Hippocampal formation (tissue), 2 donors: ENCODE measurements at places on chromosomes 7 and 10.
A peak's percentile ranks its signal among the peaks of the same experiment; 100 is the strongest.

DNA sequence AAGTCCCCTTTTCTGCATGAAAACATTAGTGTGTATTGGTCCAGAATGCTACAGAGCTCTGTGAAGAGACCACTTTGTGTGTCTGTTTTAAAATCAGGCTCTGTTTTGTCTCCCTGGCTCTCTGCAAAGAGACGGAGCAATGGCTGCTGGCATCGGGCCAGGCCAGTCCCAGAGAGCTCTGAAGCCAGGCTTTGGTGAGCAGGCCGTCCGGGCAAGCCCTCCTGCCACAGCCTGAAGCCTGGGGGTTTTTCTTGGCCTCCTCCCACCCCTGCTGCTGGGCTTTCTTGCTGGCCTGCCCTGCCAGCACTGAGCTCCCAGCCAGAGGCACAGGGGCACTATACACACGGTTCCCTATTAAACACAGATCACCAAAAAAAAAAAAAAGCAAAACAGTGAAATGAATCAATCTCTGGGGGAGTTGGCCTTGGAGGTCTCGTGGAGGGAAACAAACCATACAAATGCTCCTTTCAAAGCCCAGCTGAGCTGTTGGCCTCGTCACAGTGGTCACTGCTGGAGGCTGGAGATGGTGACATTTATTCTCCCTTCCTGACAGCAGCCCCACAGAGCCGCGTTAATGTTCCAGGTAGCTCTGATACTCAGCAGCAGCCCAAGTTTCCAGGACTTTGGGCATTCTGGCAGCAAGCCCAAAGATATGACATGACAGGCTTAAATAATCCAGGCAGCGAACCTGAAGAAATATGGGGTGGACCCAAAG, 237.2 kb downstream of the TCF7L2 start:
- DNase-seq = peak; percentile 48

DNA sequence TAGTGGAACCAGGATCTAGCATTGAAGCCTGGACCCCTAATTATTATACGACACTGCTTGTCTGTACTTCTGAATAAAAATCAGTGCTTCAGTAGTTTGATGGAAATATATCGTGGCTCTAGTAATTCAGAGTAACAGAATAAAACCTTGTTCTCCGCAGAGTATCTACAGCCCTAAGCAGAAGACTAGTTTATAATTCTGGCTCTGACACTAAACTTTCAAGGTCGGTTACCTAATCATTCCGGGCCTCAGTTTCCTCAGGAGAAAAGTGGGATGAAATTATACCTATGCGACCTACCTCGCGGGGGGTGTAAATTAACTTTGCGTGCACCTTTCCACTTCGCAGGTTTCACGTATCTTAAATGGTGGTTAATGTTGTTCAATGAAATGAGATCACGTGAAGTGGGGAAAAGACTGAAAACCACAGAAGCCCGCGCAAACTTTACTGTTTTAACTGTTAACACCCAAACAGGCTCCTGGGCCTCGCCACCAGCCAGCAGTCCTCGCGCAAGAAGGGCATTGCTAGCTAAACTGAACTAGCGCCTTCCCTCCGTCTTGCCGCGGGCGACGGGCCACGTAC, 615 bp downstream of the THAP5 start:
- DNase-seq = no peak

DNA sequence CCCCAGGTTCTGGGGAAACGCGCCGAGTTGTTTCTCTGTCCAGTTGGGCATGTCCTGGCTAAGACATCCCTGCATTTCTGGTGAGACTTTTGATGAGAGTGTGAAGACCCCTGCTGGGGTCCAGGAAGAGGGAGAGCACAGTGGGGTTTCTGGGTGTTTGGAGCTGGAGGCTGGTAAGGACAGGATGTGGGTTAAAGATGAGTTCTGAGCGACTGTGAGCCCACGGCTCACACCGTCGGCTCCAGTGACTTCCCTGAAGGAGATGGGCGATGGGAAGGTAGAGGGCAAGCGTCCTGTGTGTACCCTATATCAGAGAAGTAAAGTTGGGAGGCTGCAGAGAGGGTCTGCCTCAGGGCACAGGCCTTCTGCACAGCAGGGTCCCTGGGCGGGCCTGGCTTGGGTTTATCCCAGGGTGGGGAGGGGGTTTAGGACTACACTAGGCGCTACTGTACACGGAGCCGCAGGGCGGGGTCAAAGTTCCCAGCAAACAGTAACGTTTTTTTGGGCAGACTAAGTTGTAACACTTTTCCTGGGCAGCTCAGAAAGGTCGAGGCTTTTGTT, 3.6 kb downstream of the EMX2 start:
- DNase-seq = no peak

- DNase-seq = no peak
These were observed 44.0 kb downstream of the CAPZA2 start for GRCh38 chr7:116906391-116906790.

GRCh38 chr10:76479103-76479790, 1047.8 kb downstream of the LRMDA start:
- no peak for DNase-seq

DNA sequence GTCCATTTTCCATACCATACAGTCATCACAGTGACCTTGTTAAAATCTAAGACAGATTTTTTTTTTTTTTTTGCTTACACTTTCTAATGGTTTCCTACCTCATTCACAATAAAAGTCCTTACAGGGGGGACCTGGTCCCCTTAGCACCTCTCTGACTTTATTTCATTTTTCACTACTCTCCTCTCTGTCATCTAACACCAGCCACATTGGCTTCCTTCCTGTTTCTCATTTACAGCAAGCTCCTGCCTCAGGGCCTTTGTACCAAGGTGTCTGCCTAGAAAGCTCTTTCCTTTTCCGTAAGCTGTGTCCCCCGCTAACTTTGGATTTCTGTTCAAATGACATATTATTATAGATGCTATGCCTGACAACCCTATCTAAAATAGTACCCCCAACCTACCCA, 27.7 kb downstream of the CC2D2B start:
- DNase-seq = no peak

- no peak for DNase-seq
These were observed 67.2 kb downstream of the COBL start for GRCh38 chr7:51249187-51249945.

DNA sequence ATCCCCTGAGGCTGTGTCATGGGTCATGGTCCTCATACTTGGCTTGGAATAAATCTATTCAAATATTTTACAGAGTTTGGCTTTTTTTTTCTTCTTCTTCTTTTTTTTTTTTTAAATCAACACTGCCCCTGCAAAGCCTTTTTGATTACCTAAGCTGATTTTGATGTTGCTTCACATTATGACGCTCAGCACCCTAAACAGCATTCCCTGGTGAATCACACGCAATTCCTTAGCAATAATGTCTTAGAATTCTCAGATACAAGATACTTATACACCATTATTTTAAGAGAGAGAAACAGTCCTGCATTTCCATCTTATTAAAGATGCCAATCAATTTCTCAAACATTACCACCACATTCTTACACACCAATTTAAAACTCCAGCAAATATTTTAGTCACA, 323.7 kb upstream of the IGFBP3 start:
- no peak for DNase-seq

DNA sequence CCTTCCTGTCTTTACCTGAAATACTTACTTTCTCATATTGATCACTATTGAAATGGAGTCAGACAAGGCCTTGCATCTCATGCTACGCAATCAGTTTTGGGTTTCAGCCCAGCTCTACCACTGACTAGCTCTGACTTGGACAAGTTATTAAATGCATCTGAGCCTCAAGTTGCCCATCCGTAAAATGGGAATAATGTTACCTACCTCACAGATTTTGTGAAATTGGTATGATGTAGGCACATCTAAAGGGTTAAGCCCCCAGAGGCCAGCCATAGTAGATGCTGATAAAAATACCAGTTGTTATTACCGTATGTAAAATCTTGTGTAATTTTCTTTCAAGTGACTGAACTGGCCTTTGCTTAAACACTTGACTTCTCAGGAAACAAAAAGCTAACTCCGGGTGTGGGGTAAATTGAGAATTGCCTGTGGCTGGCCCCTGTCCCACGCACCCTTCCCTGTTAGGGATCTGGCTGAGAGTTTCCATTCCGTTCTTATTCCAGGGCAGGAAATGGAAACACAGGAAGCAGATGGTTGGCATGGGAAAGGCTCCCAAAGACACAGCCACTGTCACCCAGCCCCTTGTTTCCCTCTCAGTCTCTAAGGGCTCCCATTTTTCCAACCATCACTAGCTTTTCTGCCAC, 7.5 kb downstream of the DUSP5 start:
- no peak for DNase-seq

- DNase-seq = no peak
These were observed 43.1 kb upstream of the CASD1 start for GRCh38 chr7:94466516-94466915.

DNA sequence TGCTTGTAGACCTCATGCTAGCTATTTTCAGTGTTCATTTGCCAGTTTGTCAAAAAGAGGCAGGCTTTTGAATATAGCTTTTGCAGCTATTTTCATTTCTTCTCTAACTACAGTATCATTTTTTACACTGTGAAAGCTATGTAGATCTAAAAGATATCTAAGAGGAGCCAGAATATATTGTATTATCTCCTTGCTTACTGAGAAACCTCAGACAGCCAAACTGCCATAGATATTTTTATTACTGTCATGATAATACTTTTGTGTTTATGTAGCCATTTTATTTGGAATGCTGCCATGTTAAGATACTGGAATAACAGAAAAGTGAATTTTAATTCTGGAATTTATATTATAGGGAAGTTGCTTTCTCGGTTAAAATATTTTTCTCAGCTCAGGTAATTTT, 37.2 kb downstream of the ANKIB1 start:
- no peak for DNase-seq

- DNase-seq = no peak
These were observed 43.6 kb downstream of the PRR15 start for GRCh38 chr7:29607259-29607658.

DNA sequence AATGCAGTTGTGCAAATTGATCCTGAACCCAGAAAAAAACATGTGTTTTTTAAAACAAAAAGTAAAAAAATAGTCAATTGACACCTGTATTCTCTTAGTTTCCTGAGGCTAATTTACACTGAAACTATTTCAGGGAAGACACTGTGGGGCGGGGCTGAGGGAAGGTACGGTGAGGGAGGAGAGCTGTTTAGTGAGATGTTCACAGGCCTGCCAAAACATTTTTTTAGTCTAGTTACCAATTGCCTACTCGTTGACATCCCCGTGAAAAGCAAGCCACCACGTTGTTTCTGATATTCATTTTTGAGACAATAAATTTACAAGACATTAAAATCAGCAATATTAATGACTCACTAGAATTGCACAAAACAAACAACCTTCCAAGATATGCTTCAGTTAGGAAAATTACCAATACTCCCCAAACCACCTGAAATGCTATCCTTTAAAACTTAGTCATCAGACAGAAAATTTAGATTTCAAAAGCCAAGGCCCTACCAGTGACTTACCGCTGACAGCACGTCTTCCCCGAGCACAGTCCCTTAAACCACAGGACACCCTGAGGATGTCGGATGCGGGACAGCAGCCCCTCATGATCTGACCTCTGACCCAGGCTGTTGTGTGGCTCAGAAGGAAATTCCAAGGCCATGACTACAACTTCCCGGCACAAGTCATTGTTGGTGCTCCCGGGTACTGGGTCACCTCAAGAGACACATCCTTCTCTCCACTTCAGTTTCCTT, 279.2 kb downstream of the PRPF18 start:
- DNase-seq = no peak

DNA sequence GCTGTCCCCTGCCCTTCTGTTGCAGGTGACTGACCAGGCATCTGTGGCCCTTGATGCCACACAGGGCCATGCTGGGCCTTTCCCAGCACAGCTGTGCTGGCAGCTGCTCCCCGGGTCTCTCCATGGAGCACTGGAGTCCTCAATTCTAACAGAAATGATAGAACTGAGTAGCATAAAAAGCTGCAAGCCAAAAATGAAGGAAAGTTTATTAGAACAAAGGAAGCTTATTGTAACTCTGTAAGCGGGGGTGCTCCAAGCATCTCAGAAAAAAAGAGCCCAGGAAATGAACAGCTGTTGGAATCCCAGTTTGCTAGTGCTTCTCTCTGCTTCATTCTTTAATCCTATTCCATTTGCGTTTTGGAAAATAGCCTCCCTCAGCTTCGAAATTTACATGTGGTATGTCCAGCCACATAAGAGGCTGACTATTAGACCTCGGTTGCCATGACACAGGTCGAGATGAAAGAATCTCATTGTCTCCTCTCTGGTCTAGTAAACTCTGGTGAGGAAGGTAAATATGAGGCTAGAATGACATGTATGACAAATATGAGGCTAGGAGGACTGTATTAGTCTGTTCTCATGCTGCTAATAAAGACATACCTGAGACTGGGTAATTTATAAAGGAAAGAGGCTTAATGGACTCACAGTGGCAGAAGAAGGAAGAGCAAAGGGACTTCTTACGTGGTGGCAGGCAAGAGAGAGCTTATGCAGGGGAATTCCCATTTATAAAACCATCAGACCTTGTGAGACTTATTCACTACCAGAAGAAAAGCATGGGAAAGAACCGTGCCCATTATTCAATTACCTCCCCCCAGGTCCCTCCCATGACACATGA, 23.7 kb downstream of the EPDR1 start:
- peak; percentile 37 for DNase-seq
